ENCODE measurements at places on chromosomes 7 and 10. TPM values are rescaled to one million over a fixed set of nuclear protein-coding genes. Genes with fewer than 3 reads are reported as not detected.

- no peak for DNase-seq
Measured at GRCh38 chr7:73433924-73434700, 534 bp downstream of the FZD9 start.

- no peak for DNase-seq
Measured at GRCh38 chr10:99781734-99782429, 558 bp upstream of the ABCC2 start.

GRCh38 chr7:21414795-21415393 lies 13.0 kb upstream of the SP4 start:
- no peak for DNase-seq

Gene MYPN
- total RNA-seq = not detected

Gene WDR86
- total RNA-seq = 4.0 TPM

Gene EBF3
- total RNA-seq = not detected

Gene RNF32
- total RNA-seq = 2.2 TPM

Gene HPSE2
- total RNA-seq = 0.14 TPM

All from activated naive CD8-positive, alpha-beta T cell treated with anti-CD3 and anti-CD28 coated beads, Interleukin-2, amount 10 ng/mL, durations not matched to agents 7 days and 5 days (primary cell).